ENCODE measurements at places on chromosomes 4 and X. TPM values are rescaled to one million over a fixed set of nuclear protein-coding genes. Genes with fewer than 3 reads are reported as not detected.

The ALAS2 gene
- not detected for total RNA-seq

The STS gene
- total RNA-seq = 0.09 TPM

The CCDC149 gene
- total RNA-seq = 5.5 TPM

- DNase-seq = no peak
These were observed 10.1 kb downstream of the IDS start for GRCh38 chrX:149494844-149495565.

DNA sequence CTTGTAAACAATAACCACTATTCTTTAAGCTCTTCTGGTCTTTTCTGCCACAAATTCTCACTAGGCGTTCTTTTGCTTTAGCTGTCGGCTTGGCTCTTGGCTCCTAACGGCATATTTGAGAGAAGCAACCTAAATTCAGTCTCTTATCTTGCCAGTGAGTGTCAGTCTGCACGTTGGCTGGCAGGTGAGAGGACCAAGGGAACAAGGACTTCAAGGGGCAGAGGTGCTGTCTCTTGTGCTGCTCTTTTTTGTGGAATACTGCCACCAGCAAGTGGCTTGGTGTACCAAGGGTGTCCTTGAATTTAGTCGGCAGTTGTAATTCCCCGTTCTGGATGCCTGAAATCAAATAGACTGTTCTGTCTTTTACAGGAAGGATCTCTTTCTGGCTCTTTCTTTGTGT is 77.8 kb upstream of the SLC4A4 start:
- no peak for DNase-seq

GRCh38 chrX:11629593-11630211 is 36.0 kb downstream of the ARHGAP6 start:
- no peak for DNase-seq

Data from Caki2 (cell line).